ENCODE measurements at places on chromosomes 1 and 21.

DNA sequence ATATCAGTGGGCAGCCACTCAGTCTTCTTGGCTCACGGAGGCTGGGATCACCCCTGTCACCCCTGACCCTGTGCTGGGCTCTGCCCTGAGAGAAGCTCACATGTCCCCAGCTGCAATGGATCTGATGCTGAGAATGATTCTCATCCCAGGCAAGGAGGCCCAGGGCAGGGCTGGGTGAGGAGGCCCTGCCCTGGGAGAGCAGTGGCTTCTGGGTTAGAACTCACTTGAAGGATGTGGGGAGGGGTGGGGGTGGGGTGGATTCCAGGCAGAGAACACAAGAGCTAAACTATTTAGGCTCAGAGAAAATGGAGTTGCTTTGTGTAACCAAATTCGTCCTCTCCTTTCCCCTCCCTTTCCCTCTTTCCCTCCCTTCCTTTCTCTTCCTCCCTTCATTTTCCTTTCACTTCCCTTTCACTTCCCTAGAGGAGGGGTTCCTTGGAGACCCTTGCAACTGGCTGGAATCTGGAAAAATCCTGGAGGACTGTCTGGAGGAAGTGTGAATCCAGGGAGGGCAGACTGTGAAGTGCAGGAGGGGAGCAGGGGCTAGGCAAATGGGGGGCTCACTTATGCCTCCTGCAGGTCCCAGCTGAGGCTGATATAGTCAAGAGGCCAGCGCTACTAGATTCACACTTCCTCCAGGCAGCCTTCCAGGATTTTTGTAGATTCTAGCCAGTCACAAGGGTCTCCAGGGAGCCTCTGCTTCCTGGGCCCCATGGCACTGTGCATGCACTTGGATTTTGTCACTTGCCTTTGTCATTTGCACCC, 47.0 kb downstream of the IGSF21 start:
- no peak for DNase-seq

DNA sequence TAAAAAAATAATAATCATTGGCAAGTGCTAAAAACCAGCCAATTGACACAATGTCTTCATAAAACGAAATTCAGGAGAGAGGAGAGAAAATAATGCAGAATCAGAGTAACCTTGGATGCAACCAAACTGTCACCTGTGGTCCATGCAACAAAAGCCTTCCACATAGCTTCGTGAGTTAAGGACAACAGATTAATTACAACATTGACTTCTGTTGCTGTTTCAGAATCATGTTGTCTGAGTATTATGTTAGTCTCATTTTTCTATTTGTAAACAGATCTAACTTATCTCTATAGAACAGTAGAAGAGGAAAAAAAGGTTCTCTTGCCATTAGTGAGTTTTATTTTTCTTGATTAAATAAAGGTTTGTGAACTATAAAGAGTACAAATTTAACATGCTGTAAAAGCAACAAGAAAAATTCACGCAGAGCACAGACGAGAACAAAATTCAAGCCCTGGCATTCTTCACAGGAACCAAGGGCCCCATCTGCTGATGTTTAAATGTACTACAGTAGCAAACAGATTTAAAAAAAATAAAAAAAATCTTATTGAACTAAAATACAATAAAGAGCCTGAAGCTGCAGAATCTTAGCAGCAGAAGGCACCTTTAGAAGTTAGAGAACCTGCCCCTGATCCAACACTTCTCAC, 381.1 kb upstream of the PKN2 start:
- no peak for DNase-seq

GRCh38 chr1:155892796-155893195, 18.4 kb downstream of the RIT1 start:
- DNase-seq = no peak

DNA sequence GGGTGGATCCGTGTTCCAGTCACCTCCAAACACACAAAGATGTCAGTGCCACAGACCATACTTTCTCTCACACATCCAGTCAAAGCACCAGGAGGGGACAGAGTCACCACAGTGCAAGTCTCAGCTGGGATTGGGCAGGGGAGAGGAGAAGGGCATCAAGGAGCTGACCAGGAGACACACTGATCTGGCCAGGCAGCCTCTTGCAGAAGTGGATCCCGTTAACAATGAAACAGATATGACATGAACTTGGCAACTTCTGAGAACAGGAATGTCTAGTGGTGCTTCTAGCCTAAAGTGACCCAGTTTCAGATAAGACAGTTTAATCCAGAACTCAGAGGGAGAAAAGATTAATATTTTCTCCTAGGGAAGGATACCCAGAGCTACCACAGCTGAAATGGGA, 71.0 kb downstream of the HIVEP3 start:
- DNase-seq = no peak

DNA sequence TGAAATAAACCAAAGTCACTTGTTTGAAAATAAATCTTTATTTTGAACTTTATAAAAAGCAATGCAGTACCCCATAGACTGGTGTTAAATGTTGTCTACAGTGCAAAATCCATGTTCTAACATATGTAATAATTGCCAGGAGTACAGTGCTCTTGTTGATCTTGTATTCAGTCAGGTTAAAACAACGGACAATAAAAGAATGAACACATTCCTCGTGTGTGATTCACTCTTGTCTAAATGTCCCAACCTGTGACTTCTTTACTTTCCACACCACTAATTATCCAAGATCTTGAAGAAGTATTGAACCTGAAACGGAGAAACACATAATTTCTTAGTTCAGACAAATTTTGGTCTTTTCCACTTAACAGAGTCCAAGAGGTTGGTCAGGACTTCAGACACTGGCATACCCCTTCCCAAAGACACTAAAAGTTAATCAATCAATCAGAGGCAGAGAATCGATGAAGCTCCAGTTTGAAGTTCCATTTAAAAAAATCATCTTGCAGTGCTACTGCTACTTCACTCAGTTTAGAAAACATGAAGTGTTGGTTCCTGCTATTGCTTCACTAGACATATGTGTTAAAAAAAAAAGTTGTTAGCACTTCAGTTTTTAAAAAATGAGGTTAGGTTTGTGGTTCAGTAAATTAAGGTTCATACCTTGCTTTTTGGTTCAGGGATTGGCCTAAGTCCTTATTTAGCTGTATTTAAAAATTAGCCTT, 26.2 kb downstream of the ATP1B1 start:
- no peak for DNase-seq

GRCh38 chr1:95223110-95223509, 10.9 kb upstream of the RWDD3 start:
- no peak for DNase-seq

DNA sequence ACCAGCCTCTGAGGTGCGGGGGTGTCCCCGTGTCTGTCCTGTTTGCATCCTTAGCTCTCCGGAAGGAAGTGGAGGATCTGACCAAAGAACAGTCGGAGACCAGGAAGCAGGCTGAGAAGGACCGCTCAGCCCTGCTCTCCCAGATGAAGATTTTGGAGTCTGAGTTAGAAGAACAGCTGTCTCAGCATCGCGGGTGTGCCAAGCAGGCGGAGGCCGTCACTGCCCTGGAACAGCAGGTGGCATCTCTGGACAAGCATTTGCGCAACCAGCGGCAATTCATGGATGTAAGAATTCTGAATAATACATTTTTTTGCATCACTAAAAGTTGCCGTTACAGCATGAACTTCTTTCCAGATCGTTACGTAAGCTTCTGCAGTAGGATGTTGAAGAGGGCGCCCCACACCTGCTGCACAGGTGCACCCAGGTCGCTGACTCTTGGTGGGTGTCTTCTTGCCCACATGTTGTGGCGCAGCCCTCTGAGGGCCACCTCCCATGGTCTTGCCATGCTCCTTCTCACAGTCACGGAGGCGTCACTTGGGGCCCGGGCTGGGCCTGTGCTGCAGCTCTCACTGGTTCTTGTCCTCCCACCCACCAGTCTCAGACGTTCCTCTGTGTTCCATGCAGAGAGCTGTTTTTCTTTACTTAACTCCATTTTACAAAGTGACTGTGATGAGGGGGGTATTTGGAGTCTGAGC, 61.3 kb upstream of the DIP2A start:
- DNase-seq = no peak

DNA sequence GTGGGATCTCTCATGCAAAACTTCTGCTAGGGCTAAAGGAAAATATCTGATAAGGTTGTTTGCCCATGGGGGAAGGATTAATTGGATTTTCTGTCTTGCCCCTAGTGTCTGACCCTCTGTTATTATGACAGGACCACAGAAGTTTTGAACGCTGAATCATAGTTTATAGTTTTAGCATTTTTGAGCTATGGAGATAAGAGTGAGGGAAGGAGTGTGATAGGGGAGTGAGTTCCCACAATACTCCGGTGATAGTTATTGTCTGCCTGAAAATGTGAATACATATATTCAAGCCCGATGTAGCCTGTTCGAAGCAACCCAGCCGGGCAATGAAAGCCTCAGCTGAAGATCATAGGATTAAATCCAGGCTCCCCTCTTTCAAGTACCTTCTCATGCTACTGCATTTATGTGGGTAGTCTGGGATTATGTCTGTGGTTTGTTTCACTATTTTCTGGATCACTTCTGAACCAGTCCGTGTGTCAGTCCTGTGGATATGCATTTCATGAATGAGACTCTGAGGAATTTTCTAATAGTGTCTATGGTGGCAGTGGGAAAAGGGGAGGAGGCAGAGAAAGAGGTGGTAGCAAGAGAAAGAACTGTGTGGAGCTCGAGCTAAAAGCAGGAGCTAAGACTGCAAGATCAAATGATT, 258.7 kb downstream of the DISC1 start:
- DNase-seq = no peak

- DNase-seq = peak; percentile 28
These were observed 39.6 kb downstream of the RSPH1 start for GRCh38 chr21:42456457-42456856.
